Memory B cell (primary cell): ENCODE measurements at places on chromosomes 6 and 20.

DNA sequence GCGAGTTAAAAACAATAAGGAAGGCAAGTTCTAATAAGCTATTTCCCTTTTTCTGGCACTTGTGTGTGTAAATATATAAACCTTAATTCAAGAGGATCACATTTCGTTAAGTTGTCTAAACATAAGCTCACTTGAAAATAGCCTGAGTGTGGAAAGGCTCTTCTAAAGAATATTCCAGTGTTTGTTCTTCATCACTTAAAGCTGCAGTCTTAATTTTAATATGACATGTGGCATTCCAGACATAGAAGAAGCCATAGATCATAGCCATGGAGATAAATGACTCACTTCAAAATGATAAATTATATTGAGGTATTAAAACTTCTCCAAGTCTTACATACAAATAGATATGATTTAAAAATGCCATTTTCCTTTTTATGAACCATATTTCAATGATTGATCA is 42.1 kb downstream of the IYD start:
- no peak for DNase-seq

GRCh38 chr6:33297406-33297955 is 1.3 kb downstream of the RGL2 start:
- DNase-seq, result no peak

DNA sequence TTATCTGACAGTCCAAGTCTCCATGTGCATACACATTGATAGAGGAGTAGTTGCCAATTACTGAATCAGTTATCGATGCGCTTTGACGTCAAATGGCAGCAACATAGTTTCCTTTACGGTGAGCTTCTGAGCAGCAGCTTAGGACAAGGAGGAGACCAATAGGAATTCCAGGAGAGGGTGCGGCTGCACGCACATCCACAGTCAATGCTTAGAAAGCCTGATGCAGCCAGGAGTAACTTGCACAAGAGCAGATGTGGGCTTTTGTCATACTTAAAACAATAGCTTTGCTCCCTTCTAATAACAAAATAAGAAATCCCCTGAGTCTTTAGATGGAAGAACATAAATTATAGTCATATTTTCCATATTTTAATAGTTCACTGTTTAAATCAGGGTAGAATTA is 442.1 kb downstream of the BCKDHB start:
- no peak for DNase-seq

GRCh38 chr6:36755435-36756348 is 58.1 kb downstream of the RAB44 start:
- DNase-seq, result peak; percentile 57

- DNase-seq, result no peak
Observed at GRCh38 chr20:17873410-17874270, 95.0 kb downstream of the SNX5 start.
